ENCODE measurements at places on chromosomes 11 and 22.

- no peak for DNase-seq
These were observed 31.9 kb downstream of the OPCML start for GRCh38 chr11:133500435-133500834.

GRCh38 chr11:107017433-107018218, 650 bp downstream of the GUCY1A2 start:
- no peak for DNase-seq

GRCh38 chr22:19634226-19634975, 79.9 kb upstream of the SEPTIN5 start:
- no peak for DNase-seq

- no peak for DNase-seq
These were observed 363.6 kb downstream of the TTC28 start for GRCh38 chr22:28316014-28316413.

- DNase-seq = no peak
These were observed 55.6 kb upstream of the SPTBN2 start for GRCh38 chr11:66784575-66784974.

DNA sequence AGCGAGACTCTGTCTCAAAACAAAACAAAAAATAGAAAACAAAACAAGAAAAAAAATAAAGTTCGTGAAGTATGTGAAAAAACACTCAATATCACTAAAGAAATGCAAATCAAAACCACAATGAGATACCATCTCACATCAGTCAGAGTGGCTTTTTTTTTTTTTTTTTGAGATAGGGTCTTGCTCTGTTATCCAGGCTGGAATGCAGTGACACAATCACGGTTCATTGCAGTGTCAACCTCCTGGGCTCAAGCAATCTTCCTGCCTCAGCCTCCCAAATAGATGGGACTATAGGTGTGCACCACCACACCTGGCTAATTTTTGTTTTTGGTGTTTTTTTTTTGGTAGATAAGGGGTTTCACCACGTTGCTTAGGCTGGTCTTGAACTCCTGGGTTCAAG, 37.5 kb downstream of the ATG16L2 start:
- no peak for DNase-seq

- DNase-seq = peak; percentile 66
These were observed 15.3 kb upstream of the ZC3H12C start for GRCh38 chr11:110077831-110078325.

- no peak for DNase-seq
These were observed 237.3 kb downstream of the BRD1 start for GRCh38 chr22:49590381-49590780.

DNA sequence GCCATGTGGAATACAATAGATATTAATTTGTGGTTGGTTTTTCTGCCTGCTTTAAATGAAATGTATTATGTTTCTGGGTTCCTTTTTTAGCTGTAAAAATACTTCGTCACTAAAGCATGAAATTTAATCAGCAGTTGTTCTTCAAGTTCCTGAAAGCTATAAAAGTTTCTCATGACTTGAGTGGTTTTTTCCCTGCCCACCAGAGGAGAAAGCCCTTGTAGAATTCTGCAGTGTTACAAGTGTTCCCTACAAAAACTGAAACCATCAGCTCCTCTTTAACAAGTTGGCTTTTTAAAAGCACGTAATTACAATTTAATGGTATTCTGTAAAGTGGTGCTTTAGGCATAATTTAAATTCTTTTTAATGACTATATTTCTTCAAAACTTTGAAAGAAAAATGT, 56.2 kb downstream of the PANX1 start:
- DNase-seq = no peak

GRCh38 chr22:35462498-35463230, 62.7 kb downstream of the MCM5 start:
- no peak for DNase-seq

- no peak for DNase-seq
These were observed 530.3 kb downstream of the TBC1D22A start for GRCh38 chr22:47292546-47293320.

- no peak for DNase-seq
These were observed 18.5 kb upstream of the ATP5MG start for GRCh38 chr11:118382954-118383353.

GRCh38 chr11:34208266-34209135, 103.1 kb downstream of the NAT10 start:
- DNase-seq = no peak

- DNase-seq = peak; percentile 24
These were observed 217.4 kb downstream of the SBF2 start for GRCh38 chr11:10076458-10077141.

DNA sequence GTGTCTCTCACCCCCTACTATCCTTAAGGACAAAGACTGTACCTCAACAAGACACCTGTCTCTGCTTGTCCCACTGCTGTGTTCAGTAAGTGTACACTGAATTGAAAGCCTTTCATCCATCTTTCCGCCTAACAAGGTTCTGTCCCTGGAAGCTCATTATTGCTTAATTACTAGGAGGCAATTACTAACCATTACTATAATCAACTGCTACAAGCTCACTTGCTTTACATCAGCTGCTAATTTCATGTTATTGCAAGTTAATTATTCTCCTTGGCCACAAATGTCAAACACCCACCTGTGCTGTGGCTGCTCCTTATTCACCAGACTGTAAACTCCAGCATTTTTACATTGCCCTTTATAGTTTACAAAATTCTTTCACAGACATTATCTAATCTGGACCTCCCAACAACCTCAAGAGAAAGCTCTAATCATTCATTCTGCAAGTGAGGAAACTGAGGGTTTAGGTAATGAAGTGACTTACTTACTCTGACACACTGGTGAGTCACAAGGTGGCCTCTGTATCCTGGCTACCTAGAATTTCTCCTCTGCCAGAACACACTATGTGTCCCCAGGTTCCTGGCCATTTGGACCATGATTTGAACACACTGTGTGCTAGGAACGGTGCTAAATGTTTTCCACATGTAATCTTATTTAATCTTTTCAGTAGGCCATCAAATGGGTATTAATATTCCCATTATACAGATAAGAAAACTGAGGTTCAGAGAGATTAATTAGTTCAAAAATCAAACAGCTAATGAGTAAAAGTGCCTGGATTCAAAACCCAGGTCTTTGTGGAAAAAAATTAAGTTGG, 66.7 kb downstream of the RAB30 start:
- no peak for DNase-seq
